GM03348 (cell line): ENCODE measurements at places on chromosomes 5 and 9.

GRCh38 chr9:11549311-11549794 is 936.6 kb upstream of the PTPRD start:
- no peak for DNase-seq

DNA sequence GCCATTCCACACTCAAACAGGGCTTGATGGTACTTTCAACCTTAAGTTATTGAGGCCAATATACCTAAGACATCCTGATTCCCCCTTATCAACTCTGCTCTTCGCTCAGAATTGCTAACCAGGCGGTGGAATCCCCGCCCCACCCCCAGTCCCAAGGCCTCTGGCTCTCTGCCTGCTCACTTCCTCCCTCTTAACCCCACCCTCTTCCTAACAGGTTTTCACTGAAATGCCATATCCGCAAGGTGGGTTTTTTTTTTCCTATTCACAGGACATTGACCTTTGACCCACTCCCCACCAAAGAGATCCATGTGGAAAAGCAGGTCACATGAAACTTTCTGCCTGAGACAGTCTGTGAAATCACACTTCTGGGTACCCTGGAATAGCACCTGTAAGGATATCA is 66.6 kb upstream of the IFNK start:
- no peak for DNase-seq

DNA sequence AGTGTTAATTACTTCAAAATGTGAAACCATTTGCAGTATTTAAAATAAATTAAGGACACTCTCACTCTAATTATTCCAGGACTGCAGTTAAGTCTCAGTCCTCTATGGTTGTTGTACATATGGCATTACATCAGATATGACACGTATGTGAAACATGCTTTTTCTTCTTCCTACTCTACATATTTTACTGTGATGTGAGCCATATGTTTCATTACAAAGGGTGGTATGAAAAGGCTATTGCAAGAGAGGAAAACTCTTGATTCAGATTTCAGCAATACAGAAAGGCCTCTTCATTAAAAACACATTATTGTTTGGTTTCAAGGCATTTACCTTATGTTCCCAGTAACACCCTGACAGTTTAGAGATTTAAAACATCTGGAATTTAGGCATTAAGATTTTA is 964.5 kb upstream of the DMAC1 start:
- DNase-seq = no peak

DNA sequence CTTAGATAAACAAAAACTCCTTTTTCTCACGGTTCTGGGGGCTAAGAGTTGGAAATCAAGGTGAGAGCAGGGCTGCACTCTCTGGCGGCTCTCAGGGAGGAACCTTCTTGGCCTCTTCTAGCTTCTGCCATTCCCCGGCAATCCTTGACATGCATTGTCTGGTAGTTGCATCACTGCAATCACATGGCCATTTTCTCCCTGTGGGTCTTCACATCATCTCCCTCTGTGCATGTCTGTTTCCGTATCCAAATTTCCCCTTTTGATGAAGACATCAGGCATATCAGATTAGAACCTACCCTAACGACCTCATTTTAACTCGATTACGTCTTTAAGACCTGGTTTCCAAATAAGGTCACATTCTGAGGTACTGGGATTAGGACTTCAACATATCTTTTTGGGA is 129.2 kb upstream of the MAN2A1 start:
- DNase-seq = no peak

GRCh38 chr5:31106278-31106677 is 87.2 kb upstream of the CDH6 start:
- DNase-seq = no peak

DNA sequence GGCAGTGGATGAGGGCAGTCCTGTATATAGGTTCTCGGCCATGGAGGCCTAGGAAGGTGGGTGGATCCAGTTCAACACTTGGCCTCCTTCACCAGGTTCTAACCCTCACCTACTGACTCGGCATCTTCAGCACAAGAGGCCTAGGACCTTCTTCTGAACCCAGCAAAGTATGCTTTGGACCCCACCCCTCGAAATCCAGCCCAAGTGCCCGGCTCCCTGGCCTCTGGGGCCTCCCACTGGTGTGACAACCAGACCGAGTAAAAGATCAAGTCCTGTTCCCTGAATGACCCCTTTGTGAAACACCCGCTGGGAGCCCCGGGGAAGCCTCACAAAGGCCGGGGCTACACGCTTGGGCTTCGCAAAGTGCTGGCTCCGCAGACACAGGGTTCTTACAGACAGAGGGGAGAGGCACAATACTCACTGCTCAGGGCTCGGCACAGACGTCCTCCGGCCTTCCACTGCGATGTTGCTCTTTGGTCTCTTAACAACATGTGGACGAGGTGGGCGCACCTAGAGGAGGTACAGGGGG is 47.0 kb downstream of the CRB2 start:
- DNase-seq = no peak

- no peak for DNase-seq
These were observed 268.6 kb upstream of the ARRDC3 start for GRCh38 chr5:91651704-91652103.

DNA sequence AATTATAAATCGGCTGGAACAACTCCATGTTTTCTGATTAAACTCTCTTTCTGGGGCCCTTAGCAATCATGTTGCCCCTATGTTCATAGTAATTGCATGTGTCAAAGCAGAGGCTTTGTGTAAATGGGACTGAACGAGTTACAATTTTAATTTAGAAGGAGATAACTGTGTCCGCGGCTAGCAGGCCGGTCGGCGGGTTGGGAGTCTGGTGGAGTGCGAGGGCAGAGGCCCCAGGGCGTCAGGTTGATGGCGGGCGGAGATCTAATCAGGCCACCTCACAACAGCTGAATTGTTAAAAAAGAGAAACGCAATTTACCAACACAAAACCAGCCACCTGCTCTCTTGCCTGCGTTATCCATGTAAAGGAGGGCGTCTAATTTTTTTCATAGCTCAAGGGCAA is 134.9 kb upstream of the LPCAT1 start:
- DNase-seq = no peak

GRCh38 chr5:98436667-98437066 is 336.8 kb upstream of the RGMB start:
- DNase-seq = no peak

- DNase-seq = no peak
These were observed 67.8 kb upstream of the KLF4 start for GRCh38 chr9:107557236-107557990.
